Sigmoid colon (tissue), 7 donors: ENCODE measurements at places on chromosomes 11 and 22. TPM values are rescaled to one million over a fixed set of nuclear protein-coding genes. Genes with fewer than 3 reads are reported as not detected.
A peak's percentile ranks its signal among the peaks of the same experiment; 100 is the strongest.

GRCh38 chr22:23213581-23214334 lies 33.4 kb downstream of the BCR start:
- no peak for DNase-seq

DNA sequence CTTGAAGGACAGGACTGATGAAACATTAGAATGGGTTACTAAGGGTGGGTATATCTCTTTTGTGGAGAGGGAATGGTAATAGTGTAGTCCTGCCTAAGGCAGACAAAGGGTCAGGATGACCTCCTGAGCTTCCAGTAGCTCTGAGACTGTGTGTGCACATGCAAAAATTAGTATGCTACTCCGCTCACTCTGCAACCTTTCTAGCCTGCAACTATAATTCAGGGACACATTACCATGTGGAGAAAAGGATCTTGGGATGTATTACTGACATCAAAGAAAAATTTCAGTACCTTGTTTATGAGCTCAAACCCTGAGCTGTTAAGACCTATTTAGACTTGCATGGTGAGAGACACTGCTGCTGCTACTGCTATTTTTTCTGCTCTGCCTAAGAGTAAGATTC lies 25.4 kb downstream of the LARGE2 start:
- no peak for DNase-seq

SMC1B gene
- total RNA-seq = not detected

DNA sequence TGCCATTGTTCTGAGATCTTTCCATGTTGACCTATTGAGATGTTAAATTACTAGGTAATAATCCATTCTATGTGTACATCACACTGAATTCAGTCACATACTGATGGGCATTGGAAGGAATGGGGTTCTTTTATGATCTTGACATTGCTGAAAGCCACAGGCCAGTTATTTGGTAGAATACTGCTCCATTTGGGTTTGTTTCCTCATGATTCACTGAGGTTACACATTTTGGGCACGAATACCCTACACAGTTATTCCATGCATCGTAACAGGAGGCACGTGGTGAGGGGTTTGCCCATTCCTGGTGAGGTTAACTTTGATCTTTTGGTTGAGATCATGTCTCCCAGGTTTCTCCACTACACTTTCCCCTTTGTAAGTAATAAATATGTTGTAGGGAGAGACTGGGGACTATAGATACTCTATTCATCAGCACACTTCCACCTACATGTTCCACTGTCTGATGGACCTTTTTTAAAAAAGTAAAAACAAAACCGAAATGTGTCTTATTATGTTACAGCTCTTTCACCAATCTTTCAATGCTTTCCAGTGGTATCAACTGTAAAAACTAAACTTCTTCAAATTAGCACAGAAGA lies 12.0 kb upstream of the FOLR1 start:
- DNase-seq = no peak

TYR gene
- not detected for total RNA-seq

- no peak for DNase-seq
Measured at GRCh38 chr22:42292732-42293520, 22.5 kb upstream of the TCF20 start.

GRCh38 chr11:2123628-2123960 lies 15.6 kb downstream of the IGF2 start:
- DNase-seq = no peak

- no peak for DNase-seq
Measured at GRCh38 chr22:23787600-23787896, 782 bp downstream of the SMARCB1 start.

CRYBB3 gene
- not detected for total RNA-seq

APLNR gene
- 0.83 TPM for total RNA-seq

DNA sequence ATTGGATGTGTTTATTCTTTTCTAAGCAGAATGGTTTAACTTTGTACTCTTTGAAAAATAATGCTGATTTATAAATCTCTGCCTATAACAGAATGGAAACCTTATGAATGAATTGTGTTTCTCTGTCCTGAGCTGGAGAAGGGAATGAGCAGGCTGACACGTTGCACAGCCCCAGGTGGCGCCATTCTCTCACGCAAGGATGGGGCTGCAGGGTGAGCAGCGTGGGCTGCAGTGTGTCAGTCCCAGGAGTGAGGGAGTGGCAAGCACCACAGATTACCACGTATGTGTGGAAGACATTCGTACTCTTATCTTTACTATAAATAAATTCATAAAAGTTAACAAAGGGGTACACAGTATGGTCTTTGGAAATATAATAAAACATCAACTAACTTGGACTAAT lies 33.4 kb downstream of the FDX1 start:
- DNase-seq = no peak

DNA sequence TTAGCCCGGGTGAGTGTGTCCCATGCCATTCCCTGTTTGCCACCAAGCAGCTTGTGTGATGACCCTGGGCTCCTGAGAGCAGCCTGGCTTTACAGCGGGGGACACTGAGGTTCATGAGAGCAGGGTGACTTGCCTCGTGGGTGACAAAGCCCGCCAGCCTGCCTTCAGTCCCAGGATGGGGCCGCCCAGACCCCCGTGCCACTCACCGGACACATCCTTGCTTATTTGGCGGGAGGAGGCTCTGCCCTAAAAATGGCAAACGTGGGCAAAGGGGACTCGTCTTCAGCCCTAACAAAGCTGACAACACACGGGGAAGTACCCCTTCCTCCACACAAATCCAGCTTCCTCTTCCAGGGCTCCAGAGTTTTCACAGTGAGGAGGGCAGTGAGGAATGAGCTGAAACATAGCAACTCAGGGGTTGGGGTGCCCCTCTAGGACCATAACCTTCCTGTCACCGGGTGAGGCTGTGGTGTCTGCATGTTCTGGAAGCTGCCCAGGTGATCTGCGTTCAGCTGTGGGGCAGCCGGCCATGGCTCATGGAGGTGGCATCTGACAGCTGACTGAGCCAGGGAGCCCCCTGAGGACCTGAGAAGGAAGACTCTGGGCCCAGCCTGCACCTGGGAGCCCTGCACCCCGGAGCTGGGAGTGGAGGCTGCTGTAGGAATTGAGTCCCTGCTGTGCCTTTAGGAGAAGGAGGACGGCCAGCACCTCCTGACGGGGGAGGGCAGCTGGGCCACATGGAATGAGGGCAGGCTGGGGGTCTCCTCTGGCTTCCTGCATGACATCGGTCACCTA lies 16.7 kb downstream of the RIBC2 start:
- DNase-seq = peak; percentile 43

KCTD14 gene
- total RNA-seq = 2.5 TPM

DNA sequence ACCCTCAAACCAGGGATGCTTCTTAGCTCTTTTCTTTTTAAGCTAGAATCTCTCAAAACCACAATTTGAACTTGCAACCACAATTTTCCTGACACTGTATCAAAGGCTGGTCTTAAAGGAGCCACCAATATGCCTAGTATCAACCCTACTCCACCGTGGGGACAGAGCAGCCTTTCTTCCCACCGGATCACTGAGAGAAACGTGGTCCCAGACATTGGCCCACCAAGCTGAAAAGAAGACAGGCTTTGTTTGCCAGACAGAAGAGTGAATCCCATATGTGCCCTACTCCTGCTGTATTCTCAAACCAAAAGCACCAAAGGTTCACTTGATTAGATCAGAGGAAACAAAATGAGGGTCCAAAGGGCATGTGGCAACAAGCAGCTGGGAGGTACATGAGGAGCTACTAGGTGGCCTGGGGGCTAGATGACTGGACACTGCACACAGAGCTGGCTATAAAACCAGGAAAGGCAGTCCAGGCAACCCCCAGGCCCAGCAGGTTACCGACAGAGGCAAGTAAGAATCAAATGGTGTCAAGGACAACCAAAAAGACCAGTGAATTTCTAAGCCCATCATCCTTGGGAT lies 3.6 kb upstream of the VWCE start:
- no peak for DNase-seq

DNA sequence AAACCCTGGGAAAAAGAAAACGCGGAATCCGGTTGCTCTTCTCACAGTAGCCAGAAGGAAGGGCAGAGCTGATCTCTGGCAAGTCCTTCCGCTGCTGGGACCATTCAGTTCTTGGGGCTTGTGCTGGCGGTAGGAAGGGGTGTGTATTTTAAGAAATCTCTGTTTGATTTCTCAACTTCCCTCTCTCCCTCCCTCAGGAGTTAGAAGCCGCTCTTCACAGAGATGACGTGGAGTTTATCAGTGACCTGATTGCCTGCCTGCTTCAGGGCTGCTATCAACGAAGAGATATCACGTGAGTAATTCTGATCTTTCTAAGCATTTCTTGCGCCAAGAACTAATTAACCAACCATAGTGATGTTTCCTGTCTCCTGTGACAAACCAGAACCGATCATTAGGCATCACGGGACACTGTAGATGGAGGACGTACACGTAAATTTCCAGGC lies 85.9 kb upstream of the SLC25A18 start:
- peak; percentile 82 for DNase-seq

DNA sequence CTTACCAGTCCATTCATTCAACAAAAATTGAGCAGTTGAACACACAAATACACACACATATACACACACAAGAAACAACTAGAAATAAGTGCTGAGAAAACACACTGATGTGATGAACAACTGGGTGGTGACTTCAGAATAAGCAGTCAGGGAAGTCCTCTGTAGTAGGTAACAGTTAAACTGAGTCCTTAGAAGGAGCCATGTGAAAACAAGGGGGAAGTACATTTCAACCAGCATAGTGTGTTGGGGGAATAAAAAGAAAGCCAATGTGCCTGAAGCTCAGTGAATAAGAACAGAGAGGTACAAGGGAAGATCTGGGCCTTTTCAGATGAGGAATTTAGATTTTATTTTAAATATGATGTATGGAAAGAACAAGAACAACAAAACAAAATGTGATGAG lies 6.8 kb upstream of the TMEM123 start:
- no peak for DNase-seq

DNA sequence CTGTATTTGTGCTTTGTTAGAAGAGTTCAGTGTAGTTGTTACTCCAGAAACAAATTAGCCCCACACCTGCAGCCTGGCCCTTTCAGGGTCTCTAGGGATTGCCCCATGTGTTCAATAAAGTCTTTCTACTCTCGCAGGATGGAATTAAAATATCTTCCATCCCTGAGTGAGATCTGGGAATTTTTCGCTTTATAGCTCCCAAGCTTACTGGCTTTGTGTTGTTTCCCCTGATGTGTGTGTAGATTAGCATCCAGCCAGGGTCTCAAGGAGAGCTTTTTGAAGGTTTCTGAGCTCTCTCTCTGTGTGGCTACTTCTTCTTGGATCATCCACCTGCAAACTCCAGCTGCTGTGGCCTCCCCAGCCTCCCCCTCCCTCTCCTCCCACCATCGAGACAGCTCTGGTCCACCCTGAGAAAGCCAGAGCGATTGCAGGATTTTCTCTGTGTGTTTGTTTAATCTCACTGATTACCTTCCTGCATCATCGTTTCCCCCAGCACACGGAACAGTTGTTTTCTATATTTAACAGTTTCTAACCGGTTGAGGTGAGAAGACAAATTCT lies 553.5 kb downstream of the TBC1D22A start:
- DNase-seq = no peak

MUC6 gene
- total RNA-seq = not detected

GRCh38 chr11:119483881-119484371 lies 61.0 kb upstream of the THY1 start:
- peak; percentile 41 for DNase-seq

DNA sequence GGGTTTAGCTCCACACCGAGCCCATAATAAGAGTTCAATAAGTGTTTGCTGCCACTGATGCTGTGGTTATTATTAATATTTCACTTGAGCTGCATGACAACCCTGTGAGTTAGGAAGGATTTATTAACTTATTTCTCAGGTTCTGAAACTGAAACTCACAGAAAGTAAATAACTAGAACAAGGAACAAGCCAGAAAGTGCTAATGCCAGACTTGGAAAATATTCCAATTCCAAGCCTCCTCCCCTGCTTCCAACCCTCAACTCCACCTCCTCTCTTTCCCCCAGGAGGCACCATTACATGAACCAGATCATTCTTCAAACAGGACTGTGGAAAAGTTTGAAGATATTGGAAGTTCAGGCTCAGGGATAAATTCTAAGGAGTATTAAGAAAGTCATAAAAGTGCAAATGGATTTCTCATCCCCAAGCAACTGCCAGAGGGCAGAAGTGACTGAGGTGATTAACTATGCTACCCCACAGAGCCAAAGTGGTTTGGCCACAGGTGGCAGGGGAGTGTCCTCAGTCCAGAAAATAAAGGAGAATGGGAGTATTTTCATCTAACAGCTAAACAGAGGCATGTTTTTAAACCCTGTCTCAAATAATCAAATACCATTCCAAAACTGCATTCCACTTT lies 3.2 kb upstream of the FJX1 start:
- DNase-seq = no peak

DNA sequence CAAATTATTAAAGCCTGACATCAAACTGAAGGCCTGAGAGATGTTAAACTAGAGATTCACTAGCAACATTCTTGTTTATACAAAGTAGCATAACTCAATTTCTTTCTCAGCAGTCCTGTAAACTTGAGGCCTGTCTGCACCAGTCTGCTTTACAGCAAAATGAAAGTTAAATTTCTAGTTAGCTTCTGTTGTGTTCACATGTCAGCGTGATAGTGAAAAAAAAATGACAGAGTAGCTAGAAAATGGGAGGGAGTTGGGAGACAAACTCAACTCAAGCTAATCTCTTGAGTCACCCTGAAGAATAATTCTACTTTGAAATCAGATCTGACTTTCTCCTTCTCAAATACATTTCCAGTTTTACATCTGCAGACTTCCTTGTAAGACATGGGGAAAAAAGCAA lies 6.5 kb downstream of the RBFOX2 start:
- no peak for DNase-seq

GCAT gene
- 14.1 TPM for total RNA-seq

DNA sequence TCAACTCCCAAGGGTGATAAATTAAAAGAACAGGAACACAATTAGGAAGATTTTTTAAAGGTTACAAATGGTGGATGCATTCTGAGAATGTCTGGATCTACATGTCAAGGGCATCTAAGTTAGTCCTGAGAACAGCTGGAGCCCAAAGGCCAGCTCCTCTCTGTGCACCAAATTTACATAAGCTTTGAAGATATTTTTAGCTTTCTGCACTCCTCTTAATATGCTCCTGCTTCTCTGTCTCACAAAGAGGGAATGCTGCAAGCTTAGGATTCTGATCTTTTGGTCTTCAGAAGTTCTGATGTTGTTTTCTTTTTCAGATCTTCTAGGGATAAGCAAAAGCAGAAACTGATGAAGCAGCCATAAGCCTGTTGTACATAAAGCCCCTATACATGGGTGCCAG lies 309.8 kb upstream of the NCAM1 start:
- no peak for DNase-seq

DNA sequence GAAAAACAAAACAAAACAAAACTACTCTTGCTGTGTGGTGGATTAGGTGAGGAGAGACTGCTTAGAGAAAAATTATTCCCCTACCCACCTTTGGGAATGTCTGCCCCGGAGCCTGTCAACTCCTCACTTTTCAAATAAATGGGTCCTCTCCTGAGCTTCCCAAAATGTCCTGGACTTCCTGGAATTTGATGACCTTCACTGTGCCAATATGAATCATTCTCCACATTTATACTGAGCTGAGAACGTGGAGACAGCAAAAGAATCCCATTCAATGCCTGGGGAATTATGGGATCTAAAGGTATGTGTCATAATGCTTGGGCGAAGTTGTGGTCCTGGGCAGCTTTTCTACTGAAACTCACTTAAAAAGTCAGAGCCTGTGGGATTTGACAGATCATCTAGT lies 136.8 kb downstream of the KIF18A start:
- DNase-seq = no peak

- no peak for DNase-seq
Measured at GRCh38 chr11:58905721-58906547, 33.4 kb upstream of the GLYATL1 start.

SCN2B gene
- total RNA-seq = 0.95 TPM
